ENCODE measurements at places on chromosomes 11 and 22. TPM values are rescaled to one million over a fixed set of nuclear protein-coding genes. Genes with fewer than 3 reads are reported as not detected.
A peak's percentile ranks its signal among the peaks of the same experiment; 100 is the strongest.

DNA sequence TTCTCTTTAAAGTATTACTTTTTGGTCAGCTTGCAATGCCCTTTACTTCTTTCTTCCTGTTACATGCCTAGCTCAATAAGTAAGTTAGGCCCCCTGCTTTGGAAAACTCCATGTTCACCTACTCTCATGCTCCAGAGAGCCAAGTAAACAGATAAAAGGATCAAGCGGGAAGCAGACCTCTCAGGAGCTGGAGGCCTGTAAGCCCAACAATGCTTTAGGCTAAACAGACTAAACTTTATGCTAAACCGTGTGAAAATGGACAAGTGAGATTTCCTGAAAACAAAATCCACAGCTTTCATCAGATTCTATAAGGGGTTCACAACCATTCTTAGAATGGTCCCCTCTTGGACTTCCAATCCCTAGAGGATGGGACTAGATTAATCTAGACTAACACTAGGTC lies 40.2 kb downstream of the CELF1 start:
- no peak for DNase-seq

- no peak for DNase-seq
Measured at GRCh38 chr11:131692151-131692550, 321.7 kb downstream of the NTM start.

- no peak for DNase-seq
Measured at GRCh38 chr22:50691521-50691920, 18.9 kb downstream of the SHANK3 start.

DNA sequence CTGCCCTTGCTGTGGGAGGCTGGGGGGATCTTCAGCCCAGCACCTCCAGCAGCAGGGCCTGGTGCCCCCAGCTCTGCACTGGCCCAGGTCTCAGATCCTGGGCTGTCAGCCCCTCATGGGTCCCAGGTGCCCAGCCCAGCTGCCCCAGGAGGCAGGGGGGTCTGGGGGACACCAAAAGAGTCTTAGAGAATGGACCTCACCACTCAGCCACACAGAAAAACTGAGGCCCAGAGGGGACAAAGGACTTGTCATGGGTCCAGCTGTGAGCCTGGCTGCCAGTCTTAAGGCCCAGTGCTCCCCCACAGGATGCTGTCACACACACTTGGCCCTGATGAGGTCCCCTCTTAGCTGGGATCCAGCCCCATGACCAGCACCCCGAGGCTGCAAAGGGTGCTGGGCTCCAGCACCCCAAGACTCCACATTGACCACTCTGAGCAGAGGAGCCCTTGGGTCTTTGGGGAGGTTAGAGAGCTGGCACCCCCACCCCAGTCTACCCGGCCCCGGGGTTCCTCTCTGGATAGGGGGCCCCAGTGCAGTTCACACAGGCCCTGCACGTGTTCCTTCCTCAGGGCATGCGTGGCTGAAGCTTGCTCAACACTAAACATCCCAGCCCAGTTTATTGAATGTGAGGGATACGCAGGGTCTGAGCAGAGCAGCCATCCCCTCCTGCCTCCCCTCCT lies 54.4 kb downstream of the IGLL5 start:
- DNase-seq = no peak

DNA sequence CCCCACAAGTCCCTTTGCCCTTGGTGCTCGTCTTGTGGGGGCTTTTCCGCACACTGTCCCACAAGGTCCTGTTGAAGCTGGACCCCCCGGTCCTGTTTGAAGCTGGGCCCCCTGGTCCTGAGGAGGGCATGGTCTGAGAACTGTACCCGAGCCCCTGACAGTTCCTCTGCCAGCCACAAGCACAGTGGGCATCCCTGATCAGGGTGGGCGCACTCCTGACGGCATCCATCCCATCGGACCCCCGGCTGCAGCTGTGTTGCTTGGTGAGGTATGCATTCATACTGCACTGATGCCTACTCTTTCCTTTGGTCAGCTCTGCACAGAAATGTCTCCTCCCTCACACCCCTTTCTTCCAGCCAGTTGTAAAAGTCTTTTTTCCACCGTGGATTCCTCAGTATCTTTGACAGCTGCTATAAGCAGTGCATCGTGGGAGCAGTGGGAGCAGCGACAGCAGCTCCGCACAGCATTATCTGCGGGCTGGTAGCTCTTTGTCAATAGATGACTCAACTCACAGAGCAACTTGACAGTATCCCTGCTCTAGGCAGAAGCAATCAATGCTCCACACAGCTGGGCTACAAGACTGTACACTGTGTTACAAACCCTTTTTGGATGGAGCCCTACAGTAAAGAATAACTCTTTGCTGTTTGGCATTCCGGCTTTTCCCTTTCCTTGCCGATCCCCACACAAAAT lies 1030.8 kb upstream of the CCDC90B start:
- DNase-seq = peak; percentile 20

KBTBD3 gene
- 5.1 TPM for total RNA-seq

DNA sequence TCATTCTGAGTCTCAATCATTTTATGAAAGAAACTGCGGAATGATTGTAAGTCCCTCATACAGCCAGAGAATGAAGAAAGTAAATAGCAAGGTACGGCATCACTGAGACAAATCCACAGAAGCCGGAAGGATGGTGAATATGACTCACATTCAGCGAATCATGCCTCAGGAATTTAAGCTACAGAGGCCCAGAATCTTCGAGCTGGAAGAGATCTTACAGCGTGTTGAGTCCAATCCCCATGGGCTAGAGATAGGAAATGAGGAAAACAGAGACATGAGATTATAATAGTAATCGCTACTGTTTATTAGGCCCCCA lies 173.2 kb downstream of the KIF18A start:
- DNase-seq = no peak

DNA sequence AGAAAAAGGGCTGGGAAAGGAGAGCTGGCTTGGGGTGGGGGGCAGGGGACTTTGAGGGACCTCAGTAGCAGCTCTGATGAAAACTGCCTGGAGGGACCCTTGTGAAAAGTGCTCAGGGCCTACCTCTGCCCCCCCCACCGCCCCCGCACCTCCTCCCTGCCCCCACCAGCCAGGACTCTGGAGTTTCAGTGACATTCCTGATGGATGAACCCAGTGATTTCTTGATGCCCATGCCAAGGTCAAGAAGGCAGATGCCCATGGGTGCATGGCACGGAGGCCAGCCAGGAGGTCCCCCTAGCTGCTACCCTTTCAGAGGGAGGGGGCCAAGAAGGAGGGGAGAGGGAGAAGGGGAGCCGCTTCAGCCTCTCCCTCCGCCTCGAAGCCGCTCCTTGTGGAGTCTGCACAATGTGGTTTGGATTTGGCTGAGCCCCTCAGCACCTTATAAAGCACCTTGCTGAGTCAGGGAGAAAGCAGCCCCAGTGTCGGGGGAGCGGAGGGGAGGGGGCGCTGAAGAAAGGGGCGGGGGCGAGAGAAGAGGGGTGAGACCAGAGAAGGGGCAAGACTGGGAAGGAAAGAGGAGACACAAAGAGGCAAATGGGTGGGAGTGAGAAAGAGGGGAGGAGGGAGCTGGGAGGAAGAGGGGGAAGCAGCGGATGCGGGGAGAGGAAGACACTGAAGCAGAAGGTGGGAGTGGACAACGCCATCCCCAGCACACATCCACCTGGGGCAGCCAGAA lies 2.1 kb upstream of the CLCF1 start:
- no peak for DNase-seq

DNA sequence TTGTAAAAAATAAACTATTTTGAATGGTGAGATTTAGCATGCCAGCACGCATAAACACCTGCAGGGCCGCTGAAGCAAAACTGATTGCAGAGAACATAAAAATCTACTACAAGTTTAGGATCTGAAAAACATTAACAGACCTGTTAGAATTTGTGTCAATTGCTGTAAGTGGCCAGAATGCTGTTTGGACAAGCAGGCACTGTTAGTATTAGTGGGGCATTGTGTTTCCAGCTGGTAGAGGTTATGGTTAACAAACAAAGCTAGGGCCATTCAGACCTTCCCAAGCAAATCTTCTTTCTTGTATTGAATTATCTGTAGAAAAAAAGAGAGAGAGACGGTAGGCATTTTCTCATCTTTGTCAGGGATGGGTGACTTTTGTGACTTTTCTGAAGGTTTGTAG lies 57.6 kb upstream of the OLFML1 start:
- no peak for DNase-seq

SCGB1C1 gene
- total RNA-seq = not detected

DNA sequence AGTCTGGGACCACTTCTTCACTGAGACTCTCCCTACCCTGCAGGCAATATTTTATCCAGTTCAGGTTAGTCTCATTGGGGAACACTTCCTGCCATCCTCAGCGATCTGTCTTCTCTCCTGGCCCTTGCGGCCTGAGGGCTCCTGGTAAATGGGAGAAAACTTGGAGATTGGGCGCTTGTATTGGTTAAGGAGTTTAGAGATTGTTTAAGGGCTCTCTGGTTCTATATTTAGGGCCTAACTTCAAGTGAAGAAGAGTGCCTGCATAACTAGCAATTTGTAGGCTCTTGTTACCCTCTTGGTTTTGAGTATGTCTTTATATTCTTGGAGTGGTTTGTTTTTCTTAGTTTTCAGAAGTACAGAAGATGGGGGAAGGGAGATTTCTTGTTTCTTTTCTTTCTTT lies 72.7 kb downstream of the TRAF6 start:
- no peak for DNase-seq

ANO5 gene
- 1.5 TPM for total RNA-seq

GGTLC3 gene
- total RNA-seq = not detected

DNA sequence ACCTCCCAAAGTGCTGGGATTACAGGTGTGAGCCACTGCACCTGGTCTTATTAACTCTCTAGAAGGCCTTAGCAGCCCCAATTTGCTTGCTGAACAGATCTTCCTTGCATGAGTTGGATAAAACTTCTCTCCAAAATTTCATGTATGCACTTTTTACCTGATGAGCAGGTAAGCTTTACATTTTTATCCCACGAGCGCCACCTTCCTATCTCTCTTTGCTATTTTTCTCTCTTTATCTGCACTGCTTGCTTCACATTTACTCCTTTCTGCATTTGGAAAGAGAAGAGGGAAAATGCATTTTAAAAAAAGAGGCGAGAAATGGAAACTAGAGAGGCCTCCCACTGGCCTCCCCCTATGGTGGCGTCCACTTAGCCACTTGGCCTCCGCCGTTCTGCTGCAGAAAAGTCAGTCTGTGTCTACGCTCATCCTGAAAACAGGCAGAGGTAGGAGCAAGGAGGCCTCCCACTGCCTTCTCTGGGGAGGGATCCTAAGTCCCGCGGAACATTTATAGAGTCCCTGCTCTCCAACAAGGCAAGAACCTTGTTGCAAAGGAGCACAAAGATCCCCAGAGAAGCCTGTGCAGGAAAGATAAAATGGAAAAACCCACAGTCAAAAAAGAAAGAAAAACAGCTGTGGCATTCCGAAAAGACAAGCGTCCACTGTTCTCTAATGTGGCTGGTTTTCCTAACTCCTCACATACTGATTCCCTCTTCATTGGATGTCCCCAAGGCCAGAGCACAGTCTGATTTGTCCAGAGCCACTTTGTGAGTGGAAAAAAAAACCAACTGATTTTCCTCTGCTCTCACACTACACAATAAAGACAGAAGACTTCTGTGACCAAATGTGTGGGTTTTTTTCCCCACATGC lies 62.2 kb upstream of the INCENP start:
- DNase-seq = no peak

DNA sequence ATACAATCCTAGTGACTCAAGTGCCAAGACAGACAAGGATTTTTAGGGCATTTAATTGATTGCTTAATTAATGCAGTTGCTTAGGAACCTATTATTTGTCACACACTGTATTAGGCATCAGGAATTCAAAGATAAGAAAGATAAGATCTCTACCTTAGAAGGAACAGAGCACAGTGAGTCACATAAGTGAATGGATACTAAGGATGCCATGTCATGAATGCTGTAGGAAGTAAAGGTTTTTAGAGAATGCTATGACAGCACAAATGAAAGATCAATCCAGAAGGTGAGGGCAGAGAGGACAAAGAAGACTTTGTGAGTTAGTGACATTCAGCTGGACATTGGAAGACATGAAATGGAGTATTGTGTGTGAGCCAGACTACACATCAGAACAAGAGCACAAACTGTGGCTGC lies 147.9 kb upstream of the DDI1 start:
- DNase-seq = no peak

- no peak for DNase-seq
Measured at GRCh38 chr11:68411501-68411991, 49.0 kb upstream of the PPP6R3 start.

DNA sequence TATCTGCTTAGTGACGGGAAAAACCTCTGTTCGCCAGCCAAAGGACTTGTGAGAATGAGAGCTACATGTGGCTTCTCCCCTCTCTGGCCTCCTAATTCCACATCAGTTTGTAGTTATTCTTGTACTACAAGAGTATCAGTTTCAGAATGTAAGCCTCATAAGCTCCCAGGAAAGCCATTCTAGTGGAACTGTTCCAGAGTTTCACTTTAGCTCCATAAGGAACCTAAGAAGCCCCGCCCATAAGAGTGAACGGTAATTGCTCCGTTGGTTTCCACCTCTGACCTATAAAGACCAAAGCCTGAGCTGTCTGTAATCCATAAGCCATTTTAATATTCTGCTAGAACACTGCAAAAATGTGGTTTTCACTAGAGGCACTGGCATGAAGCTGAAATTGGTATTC lies 53.0 kb downstream of the SIK3 start:
- DNase-seq = no peak

- no peak for DNase-seq
Measured at GRCh38 chr11:96388891-96389719, 607 bp downstream of the CCDC82 start.

GRCh38 chr11:66820381-66820780 lies 22.9 kb upstream of the RCE1 start:
- no peak for DNase-seq

NRXN2 gene
- total RNA-seq = 29.2 TPM

GRCh38 chr11:118621784-118622375 lies 14.5 kb downstream of the PHLDB1 start:
- no peak for DNase-seq

DNA sequence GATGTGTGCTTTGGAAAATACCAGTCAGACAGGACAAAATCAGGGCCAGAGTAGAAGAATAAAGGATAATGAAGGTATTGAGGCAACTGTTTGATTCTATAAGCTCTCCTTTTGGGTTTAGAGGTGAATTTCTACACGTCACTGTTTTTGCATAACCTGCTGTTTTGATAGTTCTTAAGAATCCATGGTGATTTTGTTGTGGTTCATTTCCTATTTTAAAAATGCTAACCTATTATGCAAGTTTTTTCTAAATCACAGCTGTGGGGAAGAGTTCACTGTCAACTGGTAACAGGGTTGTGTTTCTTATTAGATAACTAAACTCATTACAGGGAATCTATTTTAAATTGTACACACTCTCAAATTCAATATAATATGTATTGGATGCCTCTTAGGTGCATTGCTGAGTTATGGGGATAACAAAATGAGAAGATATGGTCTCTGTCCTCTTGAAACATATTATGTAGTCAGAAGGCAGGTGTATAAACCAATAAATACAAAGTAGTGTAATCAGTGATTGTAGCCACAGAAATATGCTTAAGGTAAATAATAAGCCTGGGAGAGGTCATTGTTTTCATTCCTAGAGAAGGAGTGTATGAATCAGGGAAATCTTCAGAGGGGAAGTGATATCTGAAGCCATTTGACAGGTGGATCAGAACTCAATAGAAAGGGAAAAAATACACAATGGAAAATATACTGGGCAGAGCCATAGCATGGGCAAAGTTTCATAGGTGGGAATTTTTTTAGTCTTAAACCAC lies 192.5 kb downstream of the FAT3 start:
- no peak for DNase-seq

Measured in ovary (tissue), 10 donors.